ENCODE measurements at places on chromosomes 5 and 9.

DNA sequence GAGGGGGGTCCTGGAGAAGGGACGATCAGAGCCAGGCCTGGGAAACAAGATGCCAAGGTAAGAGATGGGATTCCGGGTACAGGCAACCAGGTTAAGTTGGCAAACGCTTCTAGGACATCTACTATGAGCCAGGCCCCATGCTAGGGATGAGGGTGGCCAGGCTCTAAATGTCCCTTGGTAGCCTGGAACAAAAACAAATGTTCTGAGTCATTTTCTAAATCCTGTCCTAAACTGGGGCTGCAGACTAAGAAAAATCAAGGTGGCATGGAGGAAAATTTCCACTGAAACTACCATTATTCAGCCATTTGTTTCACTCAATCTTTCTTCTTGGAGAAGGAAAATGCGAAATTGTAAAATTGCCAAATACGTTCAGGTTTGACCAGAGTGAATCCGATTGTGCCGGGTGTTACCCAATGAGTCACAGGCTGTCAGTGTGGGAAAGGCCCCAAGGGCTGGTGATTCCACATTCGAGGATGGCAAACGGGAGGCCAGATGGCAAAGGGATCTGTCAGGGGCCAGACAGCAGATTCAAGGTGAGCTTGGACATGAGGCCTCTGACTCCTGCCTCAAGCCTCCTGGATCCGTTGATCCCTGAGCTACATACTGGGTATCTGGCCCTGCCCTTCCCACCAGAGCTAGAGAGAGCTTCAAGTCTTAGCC is 57.6 kb downstream of the PAX5 start:
- DNase-seq: no peak

GRCh38 chr9:16328349-16328748 is 542.1 kb downstream of the BNC2 start:
- no peak for DNase-seq

DNA sequence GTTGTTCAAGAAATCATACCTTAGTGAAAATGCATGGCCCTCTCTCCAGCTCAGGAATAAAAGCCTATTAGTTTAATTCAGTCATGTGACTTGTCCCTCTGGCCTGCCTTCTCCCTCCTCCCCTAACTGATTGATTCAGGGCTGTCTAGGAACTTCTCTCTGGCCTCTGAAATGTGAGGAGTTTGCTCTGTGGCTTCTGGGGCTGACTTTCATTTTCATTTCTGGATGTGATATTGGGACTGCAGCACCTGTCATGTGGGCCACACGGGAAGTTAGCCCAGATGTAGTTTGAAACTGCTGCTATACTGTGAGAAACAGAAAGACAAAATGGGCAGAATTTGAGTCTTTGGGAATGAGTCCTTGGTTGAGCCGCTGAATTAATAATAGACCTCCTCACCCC is 44.8 kb downstream of the PARP8 start:
- DNase-seq: no peak

- DNase-seq: no peak
Measured at GRCh38 chr5:79189439-79190234, 46.3 kb upstream of the JMY start.

DNA sequence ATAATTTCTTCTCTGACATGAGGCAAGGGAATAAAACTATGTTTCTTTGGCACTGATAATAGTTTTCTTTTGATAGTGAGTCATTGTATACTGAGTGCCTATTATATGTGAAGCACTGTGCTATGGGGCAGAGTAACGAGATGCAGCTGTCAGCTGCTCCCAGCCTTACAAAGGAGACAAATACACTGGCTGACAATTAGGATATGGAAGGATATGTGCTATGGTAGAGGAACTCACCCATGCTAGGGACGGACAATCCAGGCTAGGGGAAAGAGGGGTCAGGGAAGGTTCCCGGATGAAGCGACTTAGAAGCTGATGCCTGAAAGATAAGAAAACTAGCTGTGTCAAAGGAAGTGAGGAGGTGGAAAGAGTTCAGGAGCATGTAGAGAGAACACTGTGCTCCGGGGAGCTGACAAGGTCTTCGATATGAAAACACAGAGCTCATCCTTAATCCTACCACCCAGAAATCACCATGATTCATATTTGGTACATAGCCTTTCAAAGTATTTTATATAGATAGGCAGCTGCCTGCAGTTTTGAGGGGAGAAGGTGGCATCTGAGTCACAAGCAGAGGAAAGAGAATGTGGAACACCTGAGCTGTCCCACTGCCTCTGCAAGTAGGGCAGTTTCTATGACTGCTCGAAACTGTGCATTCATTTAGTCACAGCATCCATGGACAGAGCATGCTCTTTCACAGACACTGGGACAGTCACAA is 12.1 kb downstream of the BSPRY start:
- no peak for DNase-seq

DNA sequence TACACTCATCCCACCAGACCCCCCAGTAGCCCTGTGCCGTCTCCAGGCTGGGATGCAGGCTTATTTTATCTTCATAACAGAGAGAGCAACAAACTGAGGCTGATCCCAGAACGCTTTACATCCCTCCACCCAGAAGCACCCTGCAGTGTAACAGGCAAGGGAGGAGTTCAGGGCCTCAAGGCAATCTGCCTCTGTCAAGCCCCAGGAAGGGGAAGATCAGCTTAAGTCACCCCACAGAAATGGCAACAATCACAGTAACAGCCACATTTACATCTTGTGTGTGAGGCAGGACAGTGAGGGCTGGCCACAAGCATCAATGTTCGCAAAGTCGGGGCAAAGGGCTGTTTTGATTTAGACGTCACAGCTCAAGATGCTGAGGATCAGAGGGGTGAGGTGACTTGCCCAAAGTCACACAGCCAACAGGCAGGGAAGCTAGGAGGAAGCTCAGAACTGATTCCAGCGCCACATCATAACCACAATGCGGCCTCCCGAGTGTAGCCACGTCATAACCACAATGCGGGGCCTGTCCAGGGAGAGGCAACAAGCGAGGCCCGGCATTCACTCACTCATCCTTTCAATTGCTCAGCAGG is 14.4 kb downstream of the STK10 start:
- DNase-seq: no peak

DNA sequence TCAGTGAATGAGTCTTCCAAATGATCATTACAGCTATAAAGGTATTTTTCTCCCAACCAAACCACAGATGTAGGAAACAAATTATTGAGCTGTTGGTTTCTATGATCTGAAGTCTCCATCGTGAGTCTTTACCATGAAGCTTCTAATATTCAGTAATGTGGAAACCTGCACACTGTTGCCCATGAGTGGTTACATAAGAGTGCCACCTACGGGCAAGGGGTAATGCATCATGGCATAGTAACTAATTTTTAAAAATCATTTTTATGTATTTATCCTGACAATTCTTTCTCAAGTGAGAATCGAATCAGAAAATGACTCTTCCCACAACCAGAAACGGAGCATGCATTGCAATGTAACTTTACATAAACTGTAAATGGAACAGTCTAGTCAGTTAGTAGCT is 282.5 kb upstream of the SMARCA2 start:
- no peak for DNase-seq

- no peak for DNase-seq
Measured at GRCh38 chr5:4804691-4805360, 335.3 kb upstream of the ADAMTS16 start.

DNA sequence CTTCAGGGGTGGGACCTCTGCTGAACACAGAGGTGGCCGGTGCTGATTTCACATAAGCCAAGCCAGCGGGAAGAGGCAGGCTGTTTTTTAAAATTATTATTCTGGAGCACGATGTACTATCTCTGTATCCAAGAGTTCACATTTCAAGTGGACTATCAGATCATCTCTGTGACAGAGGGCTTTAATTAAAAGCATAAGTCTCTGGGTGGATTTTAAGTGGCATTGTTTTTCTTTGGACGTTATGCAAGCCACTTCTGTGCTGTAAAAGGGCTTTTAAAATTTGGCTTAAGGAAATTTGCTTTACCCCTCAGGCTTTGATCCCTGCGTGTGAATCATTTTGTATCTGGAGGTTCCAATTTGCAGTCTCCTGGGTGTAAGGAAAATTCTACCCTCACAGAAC is 124.7 kb downstream of the PALM2AKAP2 start:
- DNase-seq: no peak

DNA sequence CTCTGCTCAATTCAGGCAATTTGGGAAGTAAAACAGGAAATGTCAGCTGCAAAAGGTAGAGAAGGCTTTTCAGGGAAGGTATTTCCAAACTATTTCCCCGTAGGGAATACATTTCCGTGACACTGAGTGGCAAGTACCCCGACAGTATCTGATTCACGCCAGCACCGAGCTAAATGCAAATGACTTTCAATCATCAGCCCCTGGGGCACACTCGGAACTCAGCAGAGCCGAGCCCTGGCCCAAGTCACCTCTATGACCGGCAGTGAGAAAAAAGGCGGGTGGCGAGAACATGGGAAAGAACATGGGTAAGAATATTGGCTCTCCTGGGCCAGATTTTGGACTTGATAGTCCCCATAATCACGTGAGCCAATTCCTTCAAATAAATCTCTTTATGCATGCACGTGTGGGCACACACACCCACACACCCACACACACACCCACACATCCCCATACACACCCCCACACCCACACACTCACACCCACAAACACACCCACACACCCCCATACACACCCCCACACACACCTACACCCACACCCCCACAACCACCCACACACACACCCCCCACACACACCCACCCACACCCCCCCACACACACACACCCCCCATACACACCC is 43.0 kb downstream of the COL23A1 start:
- no peak for DNase-seq

DNA sequence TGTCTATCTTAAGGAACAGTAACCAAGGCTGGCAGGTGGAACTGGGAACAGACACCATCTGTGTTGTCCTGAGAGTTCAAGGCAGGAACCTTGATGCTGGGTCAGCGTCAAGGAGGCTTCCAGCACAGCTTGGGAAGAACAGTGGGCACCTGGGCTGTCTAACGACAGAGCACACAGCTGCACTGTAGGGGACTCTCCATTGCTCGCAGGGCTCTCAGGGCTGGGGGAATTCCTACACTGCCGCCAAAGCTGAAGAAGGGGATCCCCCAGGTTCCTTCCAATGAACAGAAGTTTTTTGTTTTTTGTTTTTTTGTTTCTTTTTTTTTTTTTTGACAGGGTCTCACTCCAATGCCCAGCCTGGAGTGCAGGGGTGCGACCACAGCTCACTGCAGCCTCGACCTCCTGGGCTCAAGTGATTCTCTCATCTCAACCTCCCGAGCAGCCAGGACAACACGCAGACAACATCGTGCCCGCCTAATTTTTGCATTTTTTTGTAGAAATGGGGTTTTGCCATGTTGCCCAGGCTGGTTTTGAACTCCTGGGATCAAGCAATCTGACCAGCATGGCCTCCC is 81.9 kb downstream of the PTPN3 start:
- no peak for DNase-seq
